Occipital lobe (tissue), 3 donors: ENCODE measurements at places on chromosomes 2 and 18. TPM values are rescaled to one million over a fixed set of nuclear protein-coding genes. Genes with fewer than 3 reads are reported as not detected.

GKN1 gene
- total RNA-seq: not detected

- no peak for DNase-seq
These were observed 87.2 kb downstream of the LPIN1 start for GRCh38 chr2:11833601-11834000.

DNA sequence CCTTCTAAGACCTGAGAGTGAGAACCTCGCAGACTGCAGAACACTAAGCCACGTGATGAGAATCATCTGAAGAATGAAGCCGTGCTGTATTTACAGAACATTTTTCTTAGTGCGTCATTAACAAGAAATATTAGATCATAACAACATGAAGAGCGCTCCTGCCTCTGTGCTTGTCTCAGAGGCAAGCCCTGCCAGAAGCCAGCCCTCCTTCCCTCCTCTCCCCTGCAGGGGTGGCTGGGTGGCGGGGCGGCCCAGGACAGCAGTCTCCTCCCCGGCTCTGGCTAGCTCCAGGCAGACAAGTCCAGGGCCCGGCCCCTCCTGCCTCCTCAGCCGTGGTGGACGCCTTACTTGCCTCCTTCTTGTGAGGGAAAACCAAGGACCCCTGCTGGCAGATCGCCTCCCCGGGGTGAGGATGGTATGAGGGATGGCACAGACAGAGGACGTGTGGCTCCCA is 262.7 kb downstream of the TWIST2 start:
- no peak for DNase-seq

GRCh38 chr2:204650611-204651010 is 105.3 kb downstream of the PARD3B start:
- no peak for DNase-seq
